ENCODE measurements at places on chromosomes 6 and 20.

- no peak for DNase-seq
Observed at GRCh38 chr20:227439-228105, 514 bp downstream of the DEFB129 start.

DNA sequence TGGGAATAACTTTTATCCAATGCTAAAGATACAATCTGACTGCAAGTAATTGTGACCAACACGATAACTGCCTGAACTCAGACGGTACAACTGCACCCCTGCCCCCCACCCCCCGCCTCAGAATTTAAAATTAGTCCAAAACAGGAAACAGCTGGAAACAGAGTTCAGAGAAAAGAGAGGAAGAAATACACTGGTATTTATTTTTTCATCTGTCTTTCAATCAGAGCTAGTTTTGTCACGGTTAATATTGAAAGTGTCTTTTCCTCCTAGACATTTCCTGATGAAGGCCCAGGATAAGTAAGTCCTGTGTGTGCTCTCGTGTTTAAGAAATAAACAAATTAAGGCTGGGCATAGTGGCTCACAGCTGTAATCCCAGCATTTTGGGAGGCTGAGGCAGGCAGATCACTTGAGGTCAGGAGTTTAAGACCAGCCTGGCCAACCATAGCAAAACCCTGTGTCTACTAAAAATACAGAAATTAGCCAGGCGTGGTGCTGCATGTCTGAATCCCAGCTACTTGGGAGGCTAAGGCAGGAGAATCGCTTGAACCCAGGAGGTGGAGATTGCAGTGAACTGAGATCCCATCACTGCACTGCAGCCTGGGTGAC is 21.5 kb downstream of the ACSS1 start:
- DNase-seq = no peak

GRCh38 chr6:37679539-37680476 is 17.9 kb downstream of the MDGA1 start:
- no peak for DNase-seq

GRCh38 chr6:64085126-64085525 is 449.5 kb downstream of the PHF3 start:
- no peak for DNase-seq

DNA sequence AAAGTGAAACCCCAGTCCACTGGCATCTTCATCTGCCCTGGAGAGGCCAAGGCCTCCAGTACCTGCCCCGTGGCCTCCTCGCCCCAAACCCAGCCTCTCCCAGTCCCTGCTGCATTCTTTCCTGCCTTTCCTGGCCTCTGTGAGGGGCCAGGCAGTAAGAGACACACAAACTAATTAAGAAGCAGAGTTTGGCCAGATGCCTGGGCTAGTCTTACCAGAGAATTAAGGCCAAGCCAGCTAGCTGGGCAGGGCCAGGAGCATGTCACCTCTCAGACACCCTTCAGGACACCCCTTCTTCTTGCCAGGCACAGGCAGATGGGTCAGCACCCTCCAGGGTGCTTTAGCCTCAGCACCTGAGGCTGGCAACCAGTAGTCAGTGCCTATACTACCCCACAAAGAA is 2.4 kb downstream of the MDGA1 start:
- no peak for DNase-seq

Data from ecto neural progenitor cell (in vitro differentiated cells).